ENCODE measurements at places on chromosomes 7 and 10.

- DNase-seq = no peak
Measured at GRCh38 chr7:106552645-106553445, 108.1 kb downstream of the CCDC71L start.

GRCh38 chr10:120833222-120833928 is 17.8 kb upstream of the WDR11 start:
- no peak for DNase-seq

DNA sequence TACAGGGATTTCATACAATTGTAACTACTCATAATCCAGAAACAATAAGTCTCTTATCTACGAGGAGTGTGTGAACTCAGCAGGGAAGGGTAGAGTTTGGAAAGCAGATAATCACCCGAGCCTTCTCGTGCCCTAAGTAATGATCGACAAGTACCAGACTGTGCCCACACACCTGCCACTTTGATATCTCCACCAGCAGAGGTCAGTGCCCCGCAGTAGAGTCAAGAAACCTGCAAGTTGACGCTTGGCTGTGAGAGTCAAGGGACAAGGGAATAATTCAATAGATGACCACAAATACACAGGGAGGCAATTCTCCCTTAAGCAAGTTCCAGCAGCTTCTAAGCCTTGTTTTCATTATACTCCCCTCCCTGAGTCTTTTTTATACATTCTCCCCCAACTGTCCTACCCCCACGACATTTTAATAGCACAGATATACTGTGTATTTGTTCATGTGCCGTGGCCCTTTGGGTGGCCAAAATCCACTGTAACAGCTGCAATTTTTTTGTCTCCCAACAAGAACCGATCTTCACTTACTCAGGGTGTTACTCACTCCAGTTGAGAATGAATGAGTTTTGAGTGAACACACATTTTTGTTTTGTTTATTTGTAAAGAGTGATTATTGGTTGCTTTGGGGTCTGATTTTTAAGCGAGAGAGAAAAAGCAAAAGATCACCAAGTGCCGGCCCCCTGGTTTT is 106.9 kb upstream of the RHEB start:
- peak; percentile 62 for DNase-seq

- no peak for DNase-seq
Measured at GRCh38 chr7:25735674-25736242, 416.2 kb upstream of the NFE2L3 start.

DNA sequence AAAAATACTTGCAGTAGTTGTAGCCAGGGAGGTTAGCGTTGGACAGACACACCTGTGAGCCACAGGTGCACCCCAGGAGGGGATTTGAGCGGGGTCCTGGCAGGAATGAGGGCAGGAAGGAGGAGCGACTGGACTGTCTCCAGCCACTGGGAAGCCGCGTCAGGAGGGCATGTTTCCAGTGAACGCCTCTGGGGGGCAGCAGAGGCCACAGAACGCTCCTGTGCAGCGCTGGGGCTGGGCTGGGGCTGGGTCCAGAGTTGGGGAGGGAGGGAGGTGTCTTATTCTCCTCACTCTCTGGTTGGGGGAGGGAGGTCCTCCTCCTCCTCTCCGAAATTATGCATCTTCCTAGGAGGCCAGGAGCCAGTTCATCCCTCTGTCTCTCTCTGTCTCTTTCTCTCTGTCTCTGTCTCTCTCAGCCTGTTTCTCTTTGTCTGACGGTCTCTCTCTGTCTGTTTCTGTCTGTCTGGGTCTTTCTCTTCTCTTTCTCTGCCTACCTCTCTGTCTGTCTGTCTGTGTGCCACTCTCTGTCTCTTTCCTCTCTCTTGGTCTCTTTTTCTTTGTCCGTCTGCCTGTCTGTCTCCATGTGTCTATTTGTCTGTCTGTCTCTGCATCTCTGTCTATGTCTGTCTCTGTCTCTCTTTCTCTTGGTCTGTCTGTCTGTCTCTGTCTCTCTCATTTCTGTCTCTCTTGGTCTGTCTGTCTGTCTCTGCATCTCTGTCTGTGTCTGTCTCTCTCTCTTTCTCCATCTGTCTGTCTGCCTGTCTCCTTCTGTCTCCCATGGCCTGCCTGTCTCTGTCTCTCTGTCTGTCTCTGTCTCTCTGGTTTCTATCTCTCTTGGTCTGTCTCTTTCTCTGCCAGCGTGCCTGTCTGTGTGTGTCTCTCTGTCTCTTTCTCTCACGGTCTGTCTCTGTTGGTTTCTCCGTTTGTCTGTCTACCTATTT is 9.9 kb upstream of the PSMG3 start:
- DNase-seq = peak; percentile 84

GRCh38 chr7:82284936-82285519 is 158.5 kb downstream of the CACNA2D1 start:
- peak; percentile 9 for DNase-seq

DNA sequence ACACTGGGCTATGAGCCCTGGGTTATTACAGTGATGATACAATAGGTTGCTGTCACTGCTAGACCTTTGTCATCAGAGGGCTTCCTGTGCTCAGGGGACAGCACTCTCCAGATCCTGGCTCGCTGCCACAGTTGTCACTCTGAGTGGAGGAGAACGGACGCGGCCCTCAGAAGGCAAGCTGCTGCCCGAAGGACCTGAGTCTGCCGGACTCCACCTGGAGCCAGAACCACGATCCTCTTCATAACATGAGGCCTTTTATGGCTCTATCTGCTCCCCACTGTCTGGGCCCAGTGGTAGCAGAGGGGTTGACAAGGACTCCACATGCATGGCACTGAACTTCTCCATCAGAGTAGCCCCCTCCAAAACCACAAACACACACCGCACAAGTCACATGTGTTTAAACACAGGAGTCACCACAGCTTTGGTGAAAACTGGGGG is 94.7 kb upstream of the EFCAB10 start:
- no peak for DNase-seq

DNA sequence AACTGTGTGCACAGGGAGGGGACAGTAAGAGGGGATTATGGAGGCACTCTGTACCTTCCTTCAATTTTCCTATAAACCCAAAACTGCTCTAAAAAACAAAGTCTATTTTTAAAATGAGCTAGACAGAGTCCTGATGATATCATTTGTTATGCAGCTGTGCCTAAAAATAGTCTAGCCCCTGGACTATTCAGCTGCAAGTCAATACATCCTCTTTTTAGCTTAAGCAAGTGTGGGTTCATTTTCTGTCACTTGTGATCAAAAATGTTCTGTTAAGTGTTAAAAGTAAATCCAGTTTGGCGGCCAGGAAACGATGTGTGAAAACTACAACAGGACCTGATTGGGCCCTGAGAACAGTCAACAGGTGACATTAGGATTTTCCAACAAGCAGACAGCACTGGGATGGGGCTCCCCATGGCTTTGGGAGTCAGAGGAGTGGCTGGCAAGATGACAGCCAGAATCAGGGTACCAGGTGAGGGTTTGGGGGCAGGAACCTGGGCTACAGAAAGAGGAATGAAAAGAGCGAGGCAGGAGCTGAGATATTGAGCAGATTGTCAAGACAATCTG is 33.9 kb downstream of the FAM107B start:
- DNase-seq = no peak

Data from iPS-NIHi11 (cell line).